ENCODE measurements at places on chromosomes 11 and 22.

DNA sequence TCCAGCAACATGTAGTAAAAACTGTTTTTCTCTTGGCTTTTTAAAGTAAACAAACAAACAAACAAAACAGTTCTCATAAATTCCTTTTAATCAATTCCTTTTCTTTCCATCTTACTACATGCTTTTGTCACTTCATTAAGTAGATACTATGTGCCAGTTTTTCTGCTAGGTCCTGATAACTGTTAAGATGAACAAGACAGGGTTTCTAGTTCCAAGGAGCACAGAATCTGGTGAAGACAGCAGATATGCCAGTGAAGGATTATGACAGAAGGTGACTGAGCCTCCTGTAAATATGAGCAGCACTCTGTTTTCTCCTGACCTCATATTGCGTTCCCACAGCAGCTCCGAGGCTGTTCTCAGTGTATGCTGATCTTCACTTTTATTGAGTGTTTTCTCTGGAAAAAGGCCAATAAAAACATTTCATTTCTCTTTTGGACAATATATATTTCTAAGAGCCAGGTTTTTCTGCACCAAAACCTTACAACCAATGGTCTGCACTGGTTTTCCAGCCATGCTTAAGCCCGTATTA lies 45.8 kb downstream of the HEPHL1 start:
- DNase-seq = no peak

DNA sequence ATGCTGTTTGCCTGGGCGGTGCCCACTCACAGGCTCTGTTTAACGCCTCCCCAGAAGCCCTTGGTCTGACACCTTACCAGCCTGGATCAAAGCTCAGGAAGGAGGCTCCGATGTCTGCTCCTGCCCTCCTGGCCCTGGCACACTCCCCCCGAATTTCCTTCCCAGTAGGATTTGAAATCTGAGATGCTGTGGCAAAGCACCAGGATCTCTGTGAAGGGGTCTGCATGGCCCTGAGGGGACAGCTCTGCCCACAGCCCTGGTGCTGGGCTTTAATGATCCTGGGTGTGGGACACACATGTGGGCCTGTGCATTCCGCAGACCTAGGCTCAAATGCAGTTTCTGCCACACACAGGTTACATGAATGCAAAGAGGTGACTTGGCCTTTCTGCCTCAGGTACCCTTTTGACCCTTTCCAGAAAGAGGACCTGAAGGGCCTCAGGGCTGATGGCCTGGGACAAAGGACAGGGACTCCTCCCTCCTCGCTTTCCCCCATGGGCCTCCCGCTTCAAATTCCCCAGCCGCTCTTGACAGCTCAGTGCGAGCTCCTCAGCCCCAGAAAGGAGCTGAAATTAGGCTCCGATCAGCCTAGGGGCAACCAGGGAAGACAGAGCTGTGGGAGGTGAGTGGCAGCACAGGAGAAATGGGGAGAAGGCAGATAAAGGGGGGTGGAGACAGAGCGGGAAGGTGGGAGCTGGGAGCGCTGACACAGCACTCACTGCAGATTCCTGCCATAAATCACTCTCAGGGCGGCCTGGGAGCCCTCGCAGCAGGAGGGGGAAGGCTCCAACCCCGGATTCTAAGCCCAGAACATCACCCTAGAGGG lies 41.3 kb downstream of the TRIM29 start:
- DNase-seq = no peak

- peak; percentile 45 for DNase-seq
Observed at GRCh38 chr22:43060183-43060582, 29.0 kb downstream of the TTLL1 start.

DNA sequence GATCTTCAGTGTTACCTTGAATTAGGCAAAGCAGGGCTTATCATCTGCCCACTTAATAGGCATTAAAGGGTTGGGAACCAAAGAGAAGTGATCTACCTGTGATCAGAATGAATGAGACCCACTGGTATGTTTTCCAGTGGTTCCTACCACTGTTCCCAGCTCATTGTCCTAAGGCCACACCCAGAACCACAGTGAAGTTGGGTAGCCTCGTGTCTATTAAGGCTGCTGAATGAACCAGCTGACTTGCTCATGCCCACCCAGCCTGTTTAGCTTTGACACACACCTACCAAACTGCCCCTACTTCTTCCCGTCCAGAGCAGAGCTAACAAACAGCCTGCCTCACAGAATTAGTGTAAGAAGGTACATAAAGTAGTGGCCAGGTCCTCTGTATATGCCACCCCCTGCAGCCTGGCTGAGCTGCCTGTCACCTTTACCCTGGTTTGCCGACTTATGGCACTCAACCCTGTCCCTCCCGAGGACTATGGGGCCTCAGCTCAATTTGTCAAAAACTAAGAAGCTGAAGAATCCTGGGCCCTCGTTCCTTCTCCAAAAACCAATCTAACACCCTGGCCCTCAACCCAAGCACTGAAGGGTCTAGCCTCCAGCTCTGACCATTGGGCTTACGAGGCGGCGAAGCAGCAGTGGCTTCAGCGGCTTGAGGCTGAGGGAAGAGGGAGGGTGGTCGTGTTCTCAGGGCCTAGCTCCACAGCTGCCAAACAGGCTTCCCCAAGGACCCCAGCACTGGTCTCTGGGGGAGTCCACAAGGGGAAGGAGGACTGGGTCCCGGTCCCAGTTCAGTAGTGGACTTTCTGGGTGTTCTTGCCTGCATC lies 9.8 kb downstream of the UCP2 start:
- peak; percentile 49 for DNase-seq

- no peak for DNase-seq
Observed at GRCh38 chr11:114705280-114706024, 27.1 kb downstream of the NXPE2 start.

- DNase-seq = no peak
Observed at GRCh38 chr11:74288911-74289310, 22.5 kb downstream of the P4HA3 start.

- DNase-seq = no peak
Observed at GRCh38 chr22:27431896-27432295, 369.7 kb downstream of the MN1 start.

DNA sequence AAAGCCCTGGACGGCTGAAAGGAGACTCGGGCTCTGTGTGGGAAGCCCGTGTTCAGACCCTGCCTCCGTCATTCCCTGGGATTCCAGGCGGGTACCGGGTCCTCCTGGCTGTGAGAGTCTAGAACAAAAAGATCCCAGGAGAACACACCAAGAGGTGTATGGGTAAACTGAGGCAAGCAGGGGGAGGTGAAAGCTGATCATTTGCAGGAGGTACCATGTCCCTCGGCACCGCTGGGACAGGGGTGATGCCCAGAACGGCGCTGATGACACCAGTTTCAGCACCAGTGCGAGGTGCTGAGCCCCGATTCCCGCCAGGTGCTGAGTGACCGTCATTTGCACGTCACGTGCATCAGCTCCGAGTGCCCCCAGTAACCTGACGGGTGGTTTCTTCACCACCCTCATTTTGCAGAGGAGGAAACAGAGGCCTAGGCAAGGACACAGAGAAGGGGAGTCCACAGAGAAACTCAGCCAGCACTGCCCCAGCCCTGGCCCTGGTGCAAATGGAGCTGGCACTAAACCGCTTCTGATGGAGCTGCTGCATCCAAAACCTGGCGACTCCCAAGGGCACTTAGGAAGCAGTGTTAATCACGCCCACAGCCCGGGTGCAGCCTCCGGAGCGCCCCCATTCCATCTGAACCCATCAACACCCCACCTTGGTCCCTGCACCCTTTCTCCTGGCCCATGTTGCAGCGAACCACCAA lies 16.8 kb downstream of the MACROD1 start:
- DNase-seq = no peak

DNA sequence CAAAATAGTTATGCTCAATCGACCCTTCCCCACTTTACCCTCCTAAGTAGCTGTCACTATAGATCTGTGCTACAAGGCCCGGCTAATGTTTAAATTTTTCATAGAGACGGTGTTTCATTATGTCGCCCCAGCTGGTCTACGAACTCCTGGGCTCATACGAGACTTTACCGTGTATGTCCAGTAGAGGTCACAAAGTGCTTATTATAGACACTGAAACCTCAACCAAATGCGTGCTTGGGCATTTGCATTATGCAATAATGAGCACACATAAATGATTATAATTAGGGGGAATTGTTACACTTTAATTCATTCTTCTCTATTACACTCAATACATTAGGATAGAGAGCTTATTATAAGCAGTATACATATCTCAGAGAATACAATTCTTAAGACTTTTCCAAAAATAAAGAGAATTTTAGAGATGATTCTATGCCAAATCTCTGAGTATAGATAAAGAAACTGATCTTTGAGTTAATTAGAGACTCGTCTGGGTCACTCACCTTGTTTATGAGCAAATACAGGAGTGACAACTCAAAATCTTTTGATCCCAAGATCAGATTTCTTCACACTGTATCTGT lies 12.5 kb upstream of the MRPL16 start:
- no peak for DNase-seq

DNA sequence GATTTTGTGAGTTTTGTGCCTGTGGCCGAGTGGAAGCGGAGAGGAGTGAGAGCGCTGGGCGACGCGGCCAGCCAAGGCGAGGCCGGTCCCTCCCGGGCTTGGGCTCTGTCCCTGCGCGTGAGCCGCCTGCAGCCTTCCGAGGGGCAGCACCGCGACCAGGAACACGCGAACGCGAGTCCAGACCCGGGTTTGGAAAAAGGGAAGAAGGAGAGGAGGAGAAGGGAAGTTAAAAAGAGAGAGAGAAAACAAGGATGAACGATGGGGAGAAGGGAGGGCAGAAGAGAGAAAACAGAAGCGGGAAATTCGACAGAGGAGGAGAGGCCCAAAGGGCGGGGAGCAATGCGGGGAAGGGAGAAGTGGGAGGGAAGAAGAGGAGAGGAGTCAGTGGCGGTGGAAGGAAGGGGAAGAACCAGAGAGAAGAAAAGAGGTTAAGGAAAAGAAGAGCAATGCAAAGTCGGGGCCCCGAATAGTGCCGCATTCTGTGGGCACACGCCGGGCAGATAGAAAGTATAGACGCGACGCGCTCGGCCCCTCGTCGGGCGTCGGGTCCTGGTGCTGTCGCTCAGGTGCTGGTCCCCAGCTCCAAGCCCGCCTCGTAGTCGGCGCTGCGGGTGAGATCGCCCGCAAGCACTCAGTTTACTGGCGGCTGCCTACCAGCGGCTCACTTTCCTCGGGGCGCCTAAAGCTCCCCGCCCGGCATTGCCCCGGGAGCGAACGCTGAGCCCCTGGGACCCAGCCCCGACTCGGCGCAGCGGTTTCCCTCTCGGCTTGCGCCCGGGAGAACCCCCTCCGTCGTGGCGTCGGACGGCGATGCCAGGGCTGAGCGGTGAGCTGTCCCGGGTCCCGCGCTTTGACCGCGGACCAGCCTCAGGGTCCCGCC lies 2.8 kb upstream of the BARX2 start:
- no peak for DNase-seq

DNA sequence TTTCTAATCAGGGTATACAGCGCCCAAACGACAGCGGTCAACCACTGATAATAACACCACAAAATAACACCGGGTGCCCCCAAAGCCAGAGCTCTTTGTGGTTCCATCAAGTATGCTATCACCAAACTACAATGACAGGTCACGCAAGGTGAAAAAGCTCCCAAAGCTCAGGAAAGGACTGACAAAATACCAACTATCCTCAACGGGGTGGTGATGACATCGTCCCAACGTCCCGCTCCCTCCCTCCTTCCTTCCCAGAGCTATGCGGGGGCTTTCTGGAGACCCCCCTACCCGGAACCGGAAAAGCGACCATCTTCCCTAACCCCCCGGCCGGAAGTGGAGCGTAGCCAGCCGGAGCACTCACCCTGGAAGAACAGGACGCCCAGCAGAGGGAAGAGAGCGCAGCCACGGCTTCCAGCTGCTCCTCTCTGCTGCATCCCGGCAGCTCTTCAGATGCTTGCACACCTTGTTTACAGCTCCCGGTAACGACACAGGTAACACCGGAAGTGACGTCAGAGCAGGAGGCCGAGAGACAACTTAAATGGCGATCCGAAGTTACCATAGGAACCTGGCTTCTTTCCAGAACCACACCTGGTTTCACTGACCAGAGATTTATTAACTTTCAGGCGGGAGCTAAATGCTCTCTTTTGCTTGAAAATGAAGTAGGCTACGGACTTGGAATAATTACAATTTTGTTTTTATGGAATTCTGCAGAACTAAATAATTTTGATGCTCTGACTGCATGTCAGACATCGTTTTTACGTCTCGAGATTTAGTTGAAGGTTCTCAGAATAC lies at the start of gene MPZL3:
TSS of gene MPZL3 (minus strand) at position 508 of the 795 bp plus-strand sequence. CDS start at position 437, 71 bp downstream.
- DNase-seq = peak; percentile 79

- DNase-seq = no peak
Observed at GRCh38 chr11:101445761-101446160, 138.0 kb downstream of the TRPC6 start.

DNA sequence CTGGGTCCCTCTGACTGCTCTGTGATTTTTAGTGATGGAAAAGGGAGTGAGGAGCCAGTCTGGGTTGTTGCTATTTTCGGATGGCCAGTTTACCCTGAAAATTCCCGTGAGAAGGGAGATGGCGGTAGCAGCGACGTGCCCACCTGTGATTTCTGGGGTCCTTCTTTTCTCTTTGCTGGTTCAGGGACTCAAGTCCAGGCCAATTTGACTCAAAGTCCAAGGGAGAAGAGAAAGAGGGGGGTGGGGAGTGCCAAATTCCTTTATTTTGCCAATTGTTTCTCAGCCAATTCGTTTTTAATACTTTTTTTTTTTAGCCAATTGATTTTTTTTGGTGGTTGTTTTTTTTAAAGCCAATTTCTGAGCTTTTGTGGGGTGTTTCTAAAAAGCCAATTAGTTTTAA lies 6.9 kb downstream of the IGF2 start:
- DNase-seq = no peak

DNA sequence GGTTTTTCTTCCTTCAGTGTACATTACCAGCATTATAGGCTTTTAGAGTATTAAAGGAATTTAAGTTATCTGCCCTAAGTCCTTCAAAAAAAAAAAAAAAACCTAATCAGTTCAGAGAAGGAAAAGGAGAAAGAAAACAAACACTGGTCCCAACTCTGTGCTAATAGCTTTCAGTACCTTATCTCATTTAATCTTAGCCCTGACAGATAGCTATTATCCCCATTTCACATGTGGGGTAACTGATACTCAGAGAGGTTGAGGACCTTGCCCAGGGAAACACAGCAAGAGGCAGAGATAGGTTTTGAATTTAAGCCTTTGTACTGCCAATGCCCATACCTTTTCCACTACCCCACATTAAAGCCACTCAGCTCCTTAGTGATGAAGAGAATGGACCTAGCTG lies 43.4 kb downstream of the FAT3 start:
- DNase-seq = no peak

DNA sequence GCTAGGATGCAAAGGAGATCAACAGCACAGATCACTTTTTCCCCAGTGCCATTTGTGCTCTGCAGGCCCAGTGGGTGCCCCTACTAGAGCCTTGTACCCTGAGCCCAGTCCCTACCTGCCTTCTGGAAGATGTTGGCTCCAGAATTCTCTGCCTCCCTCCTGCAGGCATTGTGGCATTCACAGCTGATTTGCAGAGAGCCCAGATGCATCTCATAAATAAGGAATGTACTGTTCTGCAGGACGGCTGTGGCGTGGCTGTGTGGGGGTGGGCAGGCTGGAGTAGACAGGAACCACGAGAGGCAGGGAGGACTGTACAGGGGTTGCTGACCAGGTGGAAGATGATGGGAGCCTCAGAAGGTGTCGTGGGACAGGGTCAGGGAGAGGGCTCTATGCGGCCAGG lies 11.2 kb upstream of the MIAT start:
- DNase-seq = no peak

DNA sequence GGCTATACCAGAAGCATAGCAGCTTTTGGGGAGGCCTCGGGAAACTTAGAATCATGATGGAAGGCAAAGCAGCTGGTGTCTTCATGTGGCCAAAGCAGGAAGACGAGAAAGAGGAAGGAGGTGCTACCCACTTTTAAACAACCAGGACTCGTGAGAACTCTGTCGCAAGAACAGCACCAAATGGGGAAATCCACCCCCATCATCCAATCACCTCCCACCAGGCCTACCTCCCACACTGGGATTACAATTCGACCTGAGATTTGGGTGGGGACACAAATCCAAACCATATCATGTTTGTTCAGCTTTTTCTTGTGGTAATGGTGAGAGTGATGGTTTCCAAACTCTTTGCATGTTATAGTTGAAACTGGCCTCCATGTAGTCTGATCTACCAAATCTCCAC lies 32.5 kb upstream of the OR10D3 start:
- no peak for DNase-seq

Measured in activated T-cell treated with anti-CD3 and anti-CD28 coated beads, Interleukin-2, amount 50 U/mL, for 1 hour (primary cell).